Heart right ventricle (tissue), 16 donors: ENCODE measurements at places on chromosomes 3 and 15.

GRCh38 chr3:195069501-195070251 is 201.3 kb downstream of the XXYLT1 start:
- H3K36me3 ChIP-seq: no peaks in the 10 kb centered on the region
- H3K4me1 ChIP-seq: no peaks in the 10 kb centered on the region
- no peak overlapping the region for H3K4me3 ChIP-seq
- no peak overlapping the region for H3K27ac ChIP-seq
- no peak for DNase-seq

DNA sequence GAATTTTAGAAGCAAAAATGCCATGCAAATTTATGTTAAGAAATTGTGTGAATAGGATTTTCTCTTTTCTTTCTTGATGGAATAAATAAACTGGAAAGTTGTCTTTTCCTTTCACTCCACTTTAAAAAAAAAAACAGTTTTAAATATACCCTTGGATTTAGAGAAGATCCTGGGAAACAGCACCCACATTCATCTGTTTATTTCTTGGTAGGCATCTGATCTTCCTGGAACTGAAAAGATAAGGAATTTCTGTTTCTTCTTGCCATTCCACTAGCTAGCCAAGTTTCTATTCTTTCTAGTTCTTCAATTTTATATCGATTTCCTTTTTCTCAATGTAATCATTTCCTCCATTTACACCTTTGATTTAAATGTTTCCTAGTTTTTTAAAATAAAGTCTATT is 420.8 kb downstream of the NAALADL2 start:
- H3K27ac ChIP-seq: no peak overlapping the region
- no peaks in the 10 kb centered on the region for H3K36me3 ChIP-seq
- H3K27me3 ChIP-seq: no peaks in the 10 kb centered on the region
- DNase-seq: no peak

DNA sequence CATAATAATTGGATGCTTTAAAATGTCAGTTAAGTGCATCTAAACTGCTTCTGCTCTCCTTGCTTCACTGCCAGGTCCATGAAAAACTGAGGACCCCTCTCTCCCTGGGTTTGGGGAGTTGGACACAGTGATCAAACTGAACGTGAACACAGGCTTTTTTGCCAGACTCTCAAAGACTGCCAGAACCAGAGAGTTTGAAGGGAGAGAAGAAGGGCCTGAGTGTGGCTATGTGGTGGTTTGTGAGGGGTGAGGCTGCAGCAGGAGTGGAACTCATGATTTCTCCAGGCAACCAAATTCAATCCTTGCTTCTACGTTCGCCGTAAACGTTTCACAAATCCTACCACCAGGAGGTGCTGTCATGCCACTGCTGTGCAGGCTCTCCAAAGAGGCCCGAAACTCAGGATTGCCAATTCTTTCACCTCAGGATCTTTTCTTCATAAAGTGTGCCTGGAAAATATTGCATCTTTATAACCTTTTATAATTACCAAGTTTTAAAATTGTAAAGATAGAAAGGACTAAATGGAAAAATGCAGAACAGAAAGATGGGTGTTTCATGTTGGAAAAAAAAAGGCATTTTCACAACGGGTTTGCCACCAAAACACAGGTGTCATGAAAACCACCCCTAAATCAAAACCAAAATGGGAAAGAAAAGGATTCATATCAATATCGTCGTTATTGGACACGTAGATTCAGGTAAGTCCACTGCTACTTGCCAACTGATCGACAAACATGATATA is 19.7 kb downstream of the TM4SF4 start:
- H3K36me3 ChIP-seq: no peaks in the 10 kb centered on the region
- no peak overlapping the region for H3K4me3 ChIP-seq
- no peaks in the 10 kb centered on the region for H3K4me1 ChIP-seq
- peak; percentile 35 for DNase-seq

DNA sequence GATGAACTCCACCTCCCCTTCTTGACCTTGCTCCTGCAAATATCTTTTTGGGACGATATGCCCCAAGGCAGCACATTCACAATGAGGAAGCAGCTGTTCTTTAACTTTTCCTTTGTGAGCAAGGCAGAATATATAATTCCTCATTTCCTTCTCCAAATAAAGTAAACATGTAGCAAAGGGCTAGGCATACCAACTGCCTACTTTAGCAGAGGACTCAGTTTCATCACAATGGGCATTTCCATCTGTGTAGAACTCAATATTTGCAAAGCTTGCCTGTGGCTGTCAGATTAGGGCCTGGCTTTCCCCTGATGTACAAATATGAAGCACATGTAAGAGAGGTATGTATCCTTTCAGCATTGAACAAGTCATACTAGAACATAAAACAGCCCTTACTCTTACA is 366.9 kb downstream of the RSL24D1 start:
- no peak for DNase-seq
- no peak overlapping the region for H3K27ac ChIP-seq
- H3K36me3 ChIP-seq: no peaks in the 10 kb centered on the region
- no peaks in the 10 kb centered on the region for H3K4me1 ChIP-seq
- no peak overlapping the region for H3K4me3 ChIP-seq
- H3K27me3 ChIP-seq: no peaks in the 10 kb centered on the region
